ENCODE measurements at places on chromosomes 2 and 18. TPM values are rescaled to one million over a fixed set of nuclear protein-coding genes. Genes with fewer than 3 reads are reported as not detected.

GRCh38 chr18:68041327-68041726 is 524.8 kb upstream of the DSEL start:
- H3K4me1 ChIP-seq, result no peaks in the 10 kb centered on the region
- no peak overlapping the region for H3K27ac ChIP-seq
- H3K27me3 ChIP-seq, result no peaks in the 10 kb centered on the region
- no peak for DNase-seq
- no peaks in the 10 kb centered on the region for H3K36me3 ChIP-seq

DNA sequence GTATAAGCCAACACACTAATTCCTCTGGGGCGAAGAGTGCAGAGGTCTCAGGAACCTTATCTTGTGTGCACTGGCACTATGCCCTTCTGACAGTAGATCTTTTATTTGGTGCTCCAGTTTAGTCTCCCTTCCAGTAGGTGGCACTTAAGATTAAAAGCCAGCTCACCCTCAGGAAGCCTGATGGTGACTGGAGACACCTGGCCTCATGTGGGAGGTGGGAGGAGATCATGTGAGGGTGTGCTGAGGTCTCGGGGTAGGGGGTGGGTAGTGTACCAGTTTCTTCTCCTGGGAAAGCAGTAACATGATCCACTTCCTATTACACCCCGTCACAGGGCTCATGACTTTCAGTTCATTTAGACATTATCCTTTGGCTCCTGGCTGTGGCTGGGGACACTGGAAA is 654.9 kb downstream of the ADCYAP1 start:
- H3K4me1 ChIP-seq, result no peaks in the 10 kb centered on the region
- no peak for DNase-seq
- no peak overlapping the region for H3K4me3 ChIP-seq

DNA sequence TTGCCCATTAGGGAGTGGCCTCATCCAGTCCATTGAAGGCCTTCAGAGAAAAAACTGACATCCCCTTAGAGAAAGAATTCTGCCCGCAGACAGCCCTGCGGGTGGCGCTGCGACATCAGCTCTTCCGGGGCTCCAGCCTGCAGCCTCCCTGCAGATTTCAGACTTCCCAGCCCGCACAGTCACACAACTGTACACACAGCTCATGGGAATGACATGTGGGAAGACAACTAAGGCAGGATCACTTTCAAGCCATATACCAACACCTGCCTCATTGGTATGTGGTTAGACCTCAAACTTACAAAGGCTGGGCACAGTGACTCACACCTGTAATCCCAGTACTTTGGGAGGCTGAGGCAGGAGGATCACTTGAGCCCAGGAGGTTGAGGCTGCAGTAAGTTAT is 24.8 kb upstream of the TUBB6 start:
- no peak overlapping the region for H3K27ac ChIP-seq
- no peaks in the 10 kb centered on the region for H3K36me3 ChIP-seq
- no peak for DNase-seq
- H3K27me3 ChIP-seq, result no peaks in the 10 kb centered on the region
- H3K4me3 ChIP-seq, result no peak overlapping the region
- H3K4me1 ChIP-seq, result no peaks in the 10 kb centered on the region

DNA sequence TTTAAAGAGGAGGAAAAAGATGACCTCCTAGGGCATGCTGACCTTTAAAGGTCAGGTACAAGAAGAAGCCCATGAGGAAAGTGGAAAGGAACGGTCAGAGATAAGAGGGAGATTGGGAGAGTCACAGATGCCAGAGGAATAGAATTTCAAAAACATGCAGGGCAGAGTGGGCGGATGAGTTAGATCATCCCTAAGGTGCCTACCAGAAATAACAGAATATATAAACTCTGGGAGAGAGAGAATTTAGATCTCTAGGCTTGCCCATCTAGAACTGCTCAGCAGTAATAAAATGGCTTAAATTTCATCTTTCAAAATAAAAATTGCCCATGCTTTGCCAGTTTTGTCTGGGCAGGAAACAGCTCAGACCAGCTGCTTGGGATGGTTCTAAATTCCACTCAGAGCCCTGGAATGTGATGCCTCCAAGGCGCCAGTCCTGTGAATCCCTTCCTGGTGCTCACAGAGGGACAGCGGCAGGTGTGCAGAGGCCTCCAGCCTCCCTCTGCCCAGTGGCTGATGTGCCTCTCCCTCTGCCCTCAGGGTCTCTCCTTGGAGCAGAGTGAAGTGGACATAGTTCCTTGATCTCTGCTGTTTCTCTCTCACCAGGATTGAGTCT is 130.9 kb downstream of the ANTXR1 start:
- H3K4me1 ChIP-seq, result peaks cover 36% of the 10 kb centered on the region
- H3K27me3 ChIP-seq, result no peaks in the 10 kb centered on the region
- DNase-seq, result no peak
- no peaks in the 10 kb centered on the region for H3K36me3 ChIP-seq

DNA sequence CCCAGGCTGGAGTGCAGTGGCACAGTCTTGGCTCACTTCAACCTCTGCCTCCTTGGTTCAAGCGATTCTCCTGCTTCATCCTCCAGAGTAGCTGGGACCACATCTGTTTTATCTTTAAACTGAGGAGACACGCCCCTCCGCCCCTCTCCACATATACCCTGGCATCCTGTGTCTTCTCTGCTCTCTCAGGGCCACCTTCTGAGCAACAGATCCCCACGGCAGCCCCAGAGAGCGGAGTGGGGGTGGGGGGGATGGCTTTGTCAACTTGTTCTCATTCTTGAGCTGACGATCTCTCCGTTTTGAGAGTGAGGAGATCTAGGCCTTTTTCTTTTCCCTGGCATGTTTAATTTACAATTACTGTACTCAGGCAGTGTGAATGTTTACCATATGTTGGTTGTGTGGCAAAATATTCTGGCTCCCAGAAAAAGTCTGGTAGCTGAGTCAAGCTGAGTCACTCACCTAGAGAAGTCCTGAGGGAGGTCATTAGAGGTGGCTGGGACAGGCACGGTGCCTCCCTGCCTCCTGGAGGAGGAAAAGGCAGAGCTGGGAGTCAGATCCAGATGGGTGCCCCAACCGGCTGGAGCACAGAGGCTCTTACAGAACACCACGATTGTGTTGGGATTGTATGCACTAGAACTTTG is 19.5 kb upstream of the ID2 start:
- no peaks in the 10 kb centered on the region for H3K36me3 ChIP-seq
- no peak overlapping the region for H3K27ac ChIP-seq
- no peaks in the 10 kb centered on the region for H3K27me3 ChIP-seq

DNA sequence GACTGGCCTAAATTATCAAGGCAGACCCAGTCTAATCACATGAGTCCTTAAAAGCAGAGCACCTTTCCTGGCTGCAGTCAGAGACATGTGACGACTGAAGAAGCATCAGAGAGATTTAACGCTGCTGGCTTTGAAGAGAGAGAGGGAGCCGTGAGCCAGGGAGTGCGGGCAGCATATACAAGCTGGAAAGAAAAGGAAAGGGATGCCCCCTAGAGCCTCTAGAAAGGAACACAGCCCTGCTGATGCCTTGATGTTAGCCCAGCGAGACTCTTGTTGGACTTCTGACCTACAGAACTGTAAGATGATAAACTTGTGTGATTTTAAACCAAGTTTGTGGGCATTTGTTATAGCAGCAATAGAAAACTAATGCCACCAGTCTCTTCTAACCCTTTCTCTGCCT is 58.1 kb downstream of the HEATR5B start:
- no peak overlapping the region for H3K4me3 ChIP-seq
- H3K4me1 ChIP-seq, result peaks cover 5% of the 10 kb centered on the region
- no peak overlapping the region for H3K27ac ChIP-seq
- no peaks in the 10 kb centered on the region for H3K27me3 ChIP-seq
- H3K36me3 ChIP-seq, result peaks cover 28% of the 10 kb centered on the region
- DNase-seq, result no peak

GRCh38 chr2:101096619-101097142 is 54.5 kb downstream of the TBC1D8 start:
- H3K36me3 ChIP-seq, result no peaks in the 10 kb centered on the region
- no peaks in the 10 kb centered on the region for H3K27me3 ChIP-seq
- no peaks in the 10 kb centered on the region for H3K4me1 ChIP-seq
- H3K27ac ChIP-seq, result no peak overlapping the region

- H3K4me3 ChIP-seq, result peak overlapping the region; percentile 67
- no peaks in the 10 kb centered on the region for H3K36me3 ChIP-seq
- H3K4me1 ChIP-seq, result peaks cover 27% of the 10 kb centered on the region
- H3K27me3 ChIP-seq, result no peaks in the 10 kb centered on the region
- peak; percentile 45 for DNase-seq
Measured at GRCh38 chr2:120343433-120344105, 2.4 kb upstream of the INHBB start.

DNA sequence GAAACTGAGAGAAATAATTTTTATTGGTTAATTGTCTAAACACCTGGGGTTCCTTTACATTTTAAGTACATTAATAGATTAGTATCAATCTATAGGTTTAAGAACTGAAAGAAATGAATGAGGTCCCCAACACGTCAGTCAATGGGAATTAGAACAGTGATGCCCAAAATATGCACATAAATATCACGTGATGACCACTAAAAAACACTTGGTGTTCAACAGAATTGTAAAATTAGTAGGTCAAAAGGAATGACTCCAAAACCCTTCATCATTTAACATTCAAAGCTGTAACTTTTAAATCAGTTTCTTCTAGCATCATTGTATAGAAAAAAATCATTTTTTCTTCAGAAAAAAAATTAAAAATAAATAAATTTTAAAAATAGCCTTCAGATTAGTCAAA is 140.9 kb downstream of the SLC8A1 start:
- H3K4me3 ChIP-seq, result no peak overlapping the region
- peaks cover 7% of the 10 kb centered on the region for H3K4me1 ChIP-seq
- no peak for DNase-seq
- no peaks in the 10 kb centered on the region for H3K36me3 ChIP-seq
- no peaks in the 10 kb centered on the region for H3K27me3 ChIP-seq

DNA sequence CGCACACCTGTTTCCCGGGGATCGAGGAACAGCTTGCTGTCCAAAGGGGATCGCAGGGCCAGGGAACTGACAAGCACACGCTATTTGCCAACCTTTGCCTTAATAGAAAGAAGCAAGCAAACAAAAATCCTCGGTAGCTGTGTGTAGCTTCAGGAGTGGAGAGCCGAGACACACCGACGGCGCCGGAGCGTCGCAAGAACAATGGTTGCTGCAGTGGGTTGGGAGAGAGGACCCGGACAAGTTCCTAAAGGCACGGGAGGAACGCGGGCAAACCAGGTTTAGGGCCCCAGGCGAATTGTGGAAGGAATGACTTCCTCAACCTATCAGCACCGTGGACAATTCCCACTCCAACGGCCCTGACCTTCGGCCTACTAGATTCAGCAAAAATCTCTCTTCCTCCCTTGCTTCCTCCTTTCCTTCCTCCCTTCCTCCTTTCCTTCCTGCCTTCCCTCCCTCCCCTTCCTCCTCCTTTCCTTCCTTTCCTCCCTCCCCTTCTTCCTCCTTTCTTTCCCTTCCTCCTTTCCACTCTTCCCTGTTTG is 4.9 kb upstream of the NEUROD1 start:
- H3K36me3 ChIP-seq, result no peaks in the 10 kb centered on the region
- peaks cover 15% of the 10 kb centered on the region for H3K4me1 ChIP-seq
- no peak overlapping the region for H3K4me3 ChIP-seq
- no peak overlapping the region for H3K27ac ChIP-seq

GRCh38 chr2:43748333-43748732 is 25.5 kb upstream of the DYNC2LI1 start:
- peaks cover 58% of the 10 kb centered on the region for H3K4me1 ChIP-seq
- no peak overlapping the region for H3K4me3 ChIP-seq
- no peak for DNase-seq
- peak overlapping the region; percentile 76 for H3K27ac ChIP-seq

GRCh38 chr2:179861027-179861415 is 391 bp downstream of the ZNF385B start:
- H3K27me3 ChIP-seq, result no peaks in the 10 kb centered on the region
- H3K4me1 ChIP-seq, result peaks cover 17% of the 10 kb centered on the region
- H3K36me3 ChIP-seq, result no peaks in the 10 kb centered on the region
- H3K4me3 ChIP-seq, result peak overlapping the region; percentile 72
- DNase-seq, result no peak

DNA sequence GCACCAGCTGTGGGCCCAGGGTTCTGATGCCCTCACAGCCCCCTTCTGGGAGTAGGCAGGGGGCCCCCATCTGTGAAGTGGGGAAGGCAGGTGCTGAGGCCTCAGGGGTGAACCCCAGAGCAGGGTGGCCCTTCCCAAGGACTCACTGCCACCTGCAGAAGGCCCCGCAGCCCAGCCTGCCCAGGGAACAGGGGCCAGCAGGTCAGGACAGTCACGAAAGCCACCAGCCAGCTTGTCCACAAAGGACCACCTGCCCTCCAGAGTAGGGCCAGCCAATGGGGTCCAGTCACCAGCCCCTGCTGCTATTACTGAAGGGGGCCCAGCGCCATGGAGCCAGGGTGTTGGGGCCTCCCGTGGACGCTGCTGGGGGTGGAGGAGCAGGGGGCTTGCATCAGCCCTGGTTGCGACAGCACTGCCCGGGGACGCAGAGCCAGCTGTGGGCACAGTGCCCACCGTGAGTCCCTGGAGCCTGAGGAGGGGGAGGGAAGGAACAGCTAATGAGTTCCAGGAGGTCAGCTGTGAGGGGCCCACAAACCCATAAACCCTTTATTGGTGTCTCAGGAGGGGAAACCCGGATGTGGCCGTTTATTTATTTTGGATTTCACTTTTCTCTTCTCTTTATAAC is 11.5 kb upstream of the SNED1 start:
- no peak for DNase-seq
- no peak overlapping the region for H3K27ac ChIP-seq
- peaks cover 58% of the 10 kb centered on the region for H3K4me1 ChIP-seq
- no peaks in the 10 kb centered on the region for H3K36me3 ChIP-seq

- peaks cover 30% of the 10 kb centered on the region for H3K4me1 ChIP-seq
- H3K4me3 ChIP-seq, result no peak overlapping the region
- DNase-seq, result no peak
Measured at GRCh38 chr2:237980751-237981150, 13.9 kb downstream of the UBE2F start.

PKDCC gene
- total RNA-seq, result 225 TPM

FSHR gene
- not detected for total RNA-seq

GPR35 gene
- total RNA-seq, result 5.8 TPM

CROCC2 gene
- total RNA-seq, result not detected

DOK1 gene
- total RNA-seq, result 23.1 TPM

DPP4 gene
- 2.1 TPM for total RNA-seq

PMAIP1 gene
- total RNA-seq, result not detected

KCNE4 gene
- total RNA-seq, result 9.6 TPM

ZFP36L2 gene
- 197 TPM for total RNA-seq
